ENCODE measurements at places on chromosomes 2 and 18. TPM values are rescaled to one million over a fixed set of nuclear protein-coding genes. Genes with fewer than 3 reads are reported as not detected.
A peak's percentile ranks its signal among the peaks of the same experiment; 100 is the strongest.

Gene TSPYL6
- total RNA-seq: not detected

Gene OTOF
- total RNA-seq: not detected

Gene ARHGEF33
- total RNA-seq: 1.4 TPM

Gene NPHP1
- 12.2 TPM for total RNA-seq

Gene MYOM1
- total RNA-seq: 1.3 TPM

Gene LBX2
- total RNA-seq: 0.76 TPM

Gene ANKRD30BL
- not detected for total RNA-seq

Gene IL36RN
- 1.0 TPM for total RNA-seq

Gene CFAP53
- total RNA-seq: 1.9 TPM

Gene GALR1
- total RNA-seq: not detected

Gene CKAP2L
- total RNA-seq: 17.7 TPM

Gene ASB1
- total RNA-seq: 64.6 TPM

Gene ITGB1BP1
- 68.1 TPM for total RNA-seq

- DNase-seq: no peak
These were observed 14.7 kb downstream of the LAMA3 start for GRCh38 chr18:23703987-23704384.

DNA sequence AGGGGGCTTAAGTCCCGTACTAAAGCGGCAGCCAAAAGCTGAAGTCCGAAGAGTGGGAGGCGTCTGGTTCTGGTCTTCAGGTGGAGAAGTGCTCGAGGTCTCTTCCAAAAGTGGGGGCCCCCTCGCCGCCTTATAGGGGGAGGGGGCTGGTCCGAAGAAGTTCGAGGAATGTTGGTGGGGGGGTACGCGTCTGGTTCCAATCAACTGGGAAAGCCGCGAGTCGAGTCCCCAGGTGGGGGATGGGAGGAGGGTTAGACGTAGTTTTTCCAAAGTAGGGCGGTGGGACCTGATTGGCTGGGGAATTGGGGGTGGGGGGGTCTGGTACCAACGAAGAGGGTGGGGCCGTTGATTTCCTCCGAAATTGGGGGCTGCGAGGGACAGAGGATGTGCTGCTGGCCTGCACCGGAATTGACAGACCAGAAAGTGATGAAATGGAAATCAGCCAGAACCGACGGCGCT lies 594 bp downstream of the ITM2C start:
- DNase-seq: no peak

DNA sequence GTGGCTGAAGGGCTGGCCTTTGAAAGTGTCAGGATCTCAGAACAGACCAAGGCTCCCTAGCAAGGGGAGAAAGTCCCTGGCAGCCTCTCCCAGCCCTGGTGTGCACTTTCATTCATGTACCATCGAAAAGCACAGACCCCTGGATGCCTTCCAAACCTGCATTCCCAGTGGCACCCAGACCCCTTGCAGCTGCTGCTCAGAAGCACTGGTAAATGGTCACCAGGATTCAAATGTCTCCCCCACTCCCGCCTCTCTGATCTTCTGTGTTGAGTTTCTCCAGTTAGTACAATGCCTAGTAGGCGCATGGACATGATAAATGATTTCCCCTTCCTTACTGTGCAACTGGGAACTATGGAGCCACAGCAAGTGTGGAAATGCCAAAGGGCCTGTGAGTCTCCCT lies 180.0 kb downstream of the GLI2 start:
- no peak for DNase-seq

DNA sequence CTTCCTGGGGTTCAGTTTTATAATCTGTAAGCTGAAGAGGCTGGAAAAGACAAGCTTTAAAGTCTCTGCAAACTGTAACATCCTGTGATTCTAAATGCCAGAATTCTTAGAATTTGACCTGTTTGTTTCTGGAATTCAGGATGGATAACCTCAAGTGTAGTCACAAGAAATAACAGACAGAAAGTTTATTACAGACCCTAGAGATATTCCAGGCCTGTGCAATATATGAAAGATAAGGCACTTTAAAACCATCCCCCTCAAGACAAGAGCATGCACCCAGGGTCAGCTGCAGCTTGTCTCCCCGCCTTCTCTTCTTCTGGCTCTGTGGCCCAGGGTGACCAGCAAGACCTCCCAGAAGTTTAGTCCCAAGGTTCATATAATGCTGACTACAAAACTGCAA lies 298.7 kb upstream of the ACVR2A start:
- no peak for DNase-seq

GRCh38 chr18:62904396-62905285 lies 189.3 kb downstream of the PHLPP1 start:
- no peak for DNase-seq

- DNase-seq: no peak
These were observed 104.4 kb upstream of the SLC35G4 start for GRCh38 chr18:11504962-11505361.

- no peak for DNase-seq
These were observed 239.5 kb upstream of the SALL3 start for GRCh38 chr18:78739882-78740677.

DNA sequence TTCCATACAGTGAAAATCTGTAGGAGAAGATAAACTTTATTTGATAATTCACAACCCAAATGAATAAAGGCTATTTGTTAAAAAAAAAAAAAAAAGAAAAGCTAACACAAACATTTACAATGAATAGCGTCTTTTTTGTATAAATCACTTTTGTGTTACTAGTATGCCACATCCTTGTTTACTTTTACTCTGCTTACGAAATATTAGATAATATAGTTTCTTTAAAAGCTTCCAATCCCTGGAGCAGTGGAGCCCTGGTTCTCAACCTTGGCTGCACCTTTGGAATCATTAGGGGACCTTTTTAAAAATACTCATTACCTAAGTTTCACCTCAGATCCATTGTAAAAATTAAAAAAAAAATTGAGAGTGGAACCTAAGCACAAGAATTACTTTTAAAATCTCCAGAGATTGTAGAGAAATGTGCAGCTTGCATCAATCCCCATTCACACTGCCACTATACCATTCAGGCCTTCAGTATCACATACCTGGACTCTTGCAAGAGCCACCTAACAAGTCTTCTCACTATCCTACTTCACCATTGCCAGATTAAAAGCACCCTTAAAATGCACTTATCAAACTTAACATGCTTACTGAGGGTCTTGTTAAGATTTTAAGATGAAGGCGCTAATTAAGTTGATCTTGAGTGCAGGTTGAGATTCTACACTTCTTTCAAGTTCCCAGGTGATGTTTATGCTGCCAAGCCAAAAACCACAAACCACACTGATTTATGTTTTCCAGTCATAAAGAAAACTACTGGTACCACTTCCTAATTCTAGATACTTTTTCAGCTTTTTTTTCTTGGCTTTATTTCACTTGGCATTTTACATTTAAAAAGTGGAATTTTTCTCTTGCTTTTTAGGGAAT lies 59.7 kb upstream of the ZC3H15 start:
- no peak for DNase-seq

- no peak for DNase-seq
These were observed 40.2 kb upstream of the STAT4 start for GRCh38 chr2:191190861-191191552.

DNA sequence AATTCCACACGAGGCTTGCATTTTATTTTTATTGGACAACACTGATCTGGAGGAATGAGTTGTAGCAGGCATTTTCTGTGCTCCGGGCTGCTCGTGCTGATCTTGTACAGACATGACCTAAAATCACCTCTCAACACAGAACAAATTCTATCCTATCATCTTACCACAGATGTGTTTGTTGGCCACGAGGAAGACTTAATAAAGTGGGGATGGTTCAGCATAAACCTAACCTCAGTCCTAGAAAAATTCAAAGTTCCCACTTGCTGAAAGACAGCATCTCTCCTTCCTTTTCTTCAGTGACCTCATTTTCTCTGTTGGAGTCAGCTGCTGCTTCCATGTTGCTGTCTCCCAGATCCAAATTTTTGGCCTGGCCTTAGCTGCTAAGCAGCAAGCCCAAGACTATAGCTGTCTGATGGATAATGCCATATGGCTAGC lies 45.3 kb downstream of the RBKS start:
- no peak for DNase-seq

DNA sequence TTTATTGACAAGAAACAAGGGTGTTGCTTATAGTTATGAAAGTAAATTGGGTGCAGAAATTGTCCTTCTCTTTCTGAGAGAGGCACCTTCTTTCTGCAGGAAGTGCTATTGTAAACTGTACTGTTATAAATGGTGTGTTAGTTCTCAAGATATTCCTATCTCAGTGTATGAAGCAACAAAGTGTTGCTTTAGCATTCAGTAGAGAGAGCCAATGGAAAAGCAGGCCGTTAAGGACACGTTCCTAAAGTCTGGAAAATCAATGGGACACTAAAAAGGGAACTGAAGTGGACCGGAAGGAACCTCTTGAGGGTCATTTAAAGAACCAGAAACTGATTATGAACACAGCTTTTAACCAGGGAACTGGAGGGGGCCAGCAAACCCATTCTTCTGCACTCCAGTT lies 510.0 kb upstream of the ZEB2 start:
- DNase-seq: no peak

DNA sequence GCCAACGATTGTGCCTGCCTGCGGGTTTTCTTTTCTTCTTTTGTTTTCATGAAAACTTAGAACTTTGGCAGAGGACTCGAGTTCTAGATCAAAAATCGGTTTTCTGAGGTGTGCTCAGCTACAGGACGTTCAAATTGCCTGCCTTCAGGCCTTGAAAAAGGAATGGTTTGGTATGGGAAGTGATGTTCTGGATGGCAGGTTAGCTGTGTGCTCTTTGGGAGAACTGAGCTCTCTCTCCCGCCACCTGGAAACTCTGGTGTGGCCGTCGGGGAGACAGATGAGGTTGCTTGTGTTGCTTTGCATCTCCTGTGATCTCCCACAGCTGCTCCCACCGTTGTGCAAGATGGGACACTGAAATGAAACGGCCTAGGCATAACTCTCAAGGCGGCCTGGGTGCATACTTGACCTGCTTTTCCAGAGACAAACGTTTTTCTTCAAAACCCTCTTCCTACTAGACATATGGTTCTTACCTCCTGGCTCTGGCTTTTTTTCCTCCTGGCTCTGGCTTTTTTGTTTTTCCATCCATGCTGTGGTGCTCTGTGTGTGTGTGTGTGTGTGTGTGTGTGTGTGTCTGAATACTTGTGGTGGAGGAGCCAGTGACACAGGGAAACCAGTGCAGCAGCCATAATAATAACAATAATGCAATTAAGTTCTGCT lies 2.0 kb downstream of the FMNL2 start:
- DNase-seq: peak; percentile 2

DNA sequence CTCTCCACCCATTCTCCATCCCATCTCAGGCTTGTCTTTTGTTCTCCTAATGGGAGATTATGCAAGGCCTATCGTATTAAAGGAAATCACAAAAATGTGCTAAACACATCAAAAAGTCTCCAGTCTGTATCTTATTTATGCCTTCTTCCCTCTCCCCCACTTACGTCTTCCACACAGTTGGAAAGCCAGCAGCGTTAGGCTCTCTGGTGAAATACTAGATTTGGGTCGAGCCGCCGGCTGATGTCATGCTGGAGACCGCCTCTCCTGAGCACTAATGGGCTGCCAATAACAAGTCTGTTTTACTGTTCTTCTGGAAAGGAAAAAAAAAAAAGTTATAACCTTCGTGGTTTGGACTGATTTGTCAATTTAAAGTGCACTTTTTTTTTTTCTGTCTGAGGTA lies 182.7 kb upstream of the SIX2 start:
- no peak for DNase-seq

DNA sequence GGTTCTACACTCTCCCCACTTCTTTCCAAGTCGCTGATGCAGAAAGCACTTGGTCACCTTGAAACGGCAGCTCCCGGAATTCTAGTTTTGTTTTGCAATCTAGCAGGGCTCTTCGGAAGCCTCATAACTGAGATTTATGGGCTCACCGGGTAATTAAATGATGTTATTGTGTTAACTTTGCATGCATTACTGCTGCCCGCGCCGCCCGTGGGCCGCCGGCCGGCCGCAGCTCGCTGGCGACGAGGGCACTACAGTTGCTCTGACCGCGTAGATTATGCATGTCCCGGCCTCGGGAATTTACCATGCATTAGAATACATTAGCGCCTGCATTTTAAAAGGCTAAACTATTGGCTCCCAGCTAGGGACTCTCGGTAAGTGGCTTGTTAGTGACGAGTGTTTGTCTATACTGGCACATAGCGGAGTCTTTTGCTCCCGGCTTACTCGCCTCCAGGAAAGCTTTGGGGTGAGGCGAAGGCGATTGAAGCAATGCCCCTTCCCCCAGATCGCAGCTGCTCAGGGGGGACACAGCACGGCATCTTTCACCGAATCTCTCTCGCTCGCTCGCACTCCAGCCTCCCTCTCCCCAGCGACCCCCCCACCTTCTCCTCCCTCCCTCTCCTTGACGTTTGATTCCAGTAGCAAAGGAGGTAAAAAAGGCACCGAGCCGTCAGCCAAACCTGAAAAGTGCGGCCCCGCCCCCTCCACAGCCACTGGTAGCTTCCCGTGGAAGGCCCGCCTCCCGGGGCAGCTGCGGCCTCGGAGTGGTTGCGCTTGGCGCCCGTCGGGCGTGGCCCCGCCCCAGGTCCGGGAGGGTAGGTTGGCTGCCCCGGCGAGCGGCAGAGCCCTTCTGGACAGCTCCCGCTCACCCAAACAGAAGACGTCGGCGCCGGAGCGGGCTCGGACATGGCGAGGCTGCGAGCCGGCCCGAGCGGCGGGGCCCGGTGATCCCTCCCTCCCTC lies at the start of gene ONECUT2:
TSS of gene ONECUT2 (plus strand) at position 839 of the 959 bp plus-strand sequence. CDS start 343 bp downstream, outside the sequence.
- DNase-seq: peak; percentile 91

GRCh38 chr18:47978141-47978540 lies 47.7 kb upstream of the SMAD2 start:
- DNase-seq: no peak

- no peak for DNase-seq
These were observed 39.8 kb upstream of the SNED1 start for GRCh38 chr2:240958366-240959213.

GRCh38 chr2:73823916-73824523 lies 4.7 kb upstream of the STAMBP start:
- DNase-seq: no peak

DNA sequence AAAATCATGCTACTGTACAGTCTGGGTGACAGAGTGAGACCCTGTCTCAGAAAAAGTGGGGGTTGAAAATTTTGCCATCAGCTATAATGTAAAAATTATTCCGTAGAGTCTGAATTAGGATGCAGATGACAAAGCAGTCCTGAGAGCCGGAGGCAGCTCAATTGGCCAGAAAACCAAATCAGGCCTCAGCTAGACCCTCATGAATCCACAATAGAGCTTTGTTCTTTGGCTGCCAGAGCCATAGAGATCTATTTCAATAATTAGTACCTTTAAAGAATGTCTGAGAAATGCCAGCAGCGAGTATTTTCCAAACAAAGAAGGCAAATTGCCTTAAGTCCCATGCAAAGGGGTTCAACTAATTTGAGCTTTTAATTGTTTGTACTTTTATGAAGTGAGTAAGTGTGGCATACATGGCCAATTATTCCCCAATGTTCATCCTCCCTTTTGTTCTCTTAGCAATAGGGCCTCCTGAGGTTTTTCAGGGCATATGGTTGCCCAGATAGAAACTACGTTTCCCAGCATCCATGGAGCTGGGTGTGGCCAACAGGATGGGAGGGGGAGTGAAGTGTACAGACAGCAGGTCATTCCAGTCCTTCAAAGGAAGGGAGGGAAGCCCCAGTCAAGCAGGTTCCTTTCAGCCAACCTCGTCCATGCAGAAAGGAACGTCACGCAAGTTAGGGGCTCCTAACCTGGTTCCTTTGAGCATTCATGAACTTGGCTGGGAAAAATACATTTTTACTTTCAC lies 211.3 kb upstream of the APCDD1 start:
- no peak for DNase-seq

- no peak for DNase-seq
These were observed 18.8 kb downstream of the ZNF385B start for GRCh38 chr2:179842498-179843153.

GRCh38 chr2:166932032-166932431 lies 43.8 kb downstream of the XIRP2 start:
- DNase-seq: no peak

GRCh38 chr2:222514901-222515300 lies 90.6 kb downstream of the SGPP2 start:
- peak; percentile 64 for DNase-seq

Data from PC-9 (cell line).